ENCODE measurements at places on chromosomes 7 and 10.

DNA sequence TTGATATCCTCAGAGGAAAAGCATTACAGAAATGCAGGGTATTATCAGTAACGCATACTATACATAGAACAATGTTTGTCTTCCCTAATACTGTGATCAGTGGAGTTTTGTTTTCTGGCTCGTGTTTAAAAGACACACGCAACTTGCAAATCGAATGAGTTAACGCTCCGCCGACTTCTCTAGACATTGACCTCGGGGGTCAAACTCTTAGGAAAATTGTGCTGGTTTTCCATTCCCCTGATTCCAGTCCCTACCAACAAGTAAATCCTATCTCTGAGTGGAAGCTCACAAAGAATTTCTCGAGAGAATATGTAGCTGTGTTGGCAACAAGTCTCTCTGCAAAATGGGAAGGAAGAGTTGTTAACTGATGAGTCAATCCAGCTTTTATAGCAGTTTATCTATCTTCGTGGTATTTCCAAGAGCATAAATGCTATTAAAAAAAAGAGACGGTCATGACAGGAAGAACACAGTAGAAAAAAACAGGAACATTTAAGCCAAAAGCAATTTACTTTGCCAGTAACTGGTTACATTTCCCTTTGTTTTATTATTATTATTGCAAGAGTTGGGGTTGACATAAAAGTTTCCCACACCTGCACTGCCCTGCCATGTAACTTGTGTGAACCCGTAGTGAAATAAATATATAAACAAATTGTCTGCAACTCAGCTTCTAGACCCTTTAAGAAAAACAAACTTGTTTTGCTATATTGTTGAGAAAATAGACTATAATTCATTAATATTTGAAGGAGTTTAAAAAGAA is 144.4 kb downstream of the ARID5B start:
- no peak for DNase-seq

DNA sequence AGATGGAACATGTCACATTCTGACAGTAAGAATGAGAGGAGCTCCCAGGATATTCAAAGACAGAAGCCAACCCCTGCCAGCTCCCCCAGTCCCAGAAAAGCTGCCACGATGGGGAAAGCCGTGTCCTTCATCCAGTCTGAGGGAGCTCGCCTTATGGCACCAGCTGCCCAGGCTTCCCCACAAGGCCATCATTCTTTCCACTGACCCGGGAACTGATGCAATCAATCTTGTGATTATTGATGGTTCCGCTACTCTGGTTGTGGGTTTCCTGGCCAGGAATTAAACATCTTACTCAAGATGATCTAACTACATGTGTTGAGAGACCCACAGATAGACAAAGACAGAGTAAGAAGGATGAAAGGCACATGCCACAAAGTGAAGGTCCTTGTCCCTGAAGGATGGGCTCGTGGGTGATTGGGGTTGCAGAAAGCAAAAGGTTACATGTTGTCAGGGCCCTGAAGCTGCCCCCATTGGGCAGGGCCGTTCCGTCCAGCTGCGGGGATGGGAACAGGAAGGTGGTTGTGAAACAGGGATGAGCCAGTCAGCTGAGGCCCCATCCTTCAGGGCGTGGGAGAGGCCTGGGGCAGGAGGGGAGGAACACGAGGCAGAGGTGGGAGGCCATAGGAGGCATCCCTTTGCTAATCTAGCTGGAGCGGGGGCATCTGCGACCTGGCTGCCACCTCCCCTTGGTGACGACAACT is 127.6 kb downstream of the OAT start:
- no peak for DNase-seq

DNA sequence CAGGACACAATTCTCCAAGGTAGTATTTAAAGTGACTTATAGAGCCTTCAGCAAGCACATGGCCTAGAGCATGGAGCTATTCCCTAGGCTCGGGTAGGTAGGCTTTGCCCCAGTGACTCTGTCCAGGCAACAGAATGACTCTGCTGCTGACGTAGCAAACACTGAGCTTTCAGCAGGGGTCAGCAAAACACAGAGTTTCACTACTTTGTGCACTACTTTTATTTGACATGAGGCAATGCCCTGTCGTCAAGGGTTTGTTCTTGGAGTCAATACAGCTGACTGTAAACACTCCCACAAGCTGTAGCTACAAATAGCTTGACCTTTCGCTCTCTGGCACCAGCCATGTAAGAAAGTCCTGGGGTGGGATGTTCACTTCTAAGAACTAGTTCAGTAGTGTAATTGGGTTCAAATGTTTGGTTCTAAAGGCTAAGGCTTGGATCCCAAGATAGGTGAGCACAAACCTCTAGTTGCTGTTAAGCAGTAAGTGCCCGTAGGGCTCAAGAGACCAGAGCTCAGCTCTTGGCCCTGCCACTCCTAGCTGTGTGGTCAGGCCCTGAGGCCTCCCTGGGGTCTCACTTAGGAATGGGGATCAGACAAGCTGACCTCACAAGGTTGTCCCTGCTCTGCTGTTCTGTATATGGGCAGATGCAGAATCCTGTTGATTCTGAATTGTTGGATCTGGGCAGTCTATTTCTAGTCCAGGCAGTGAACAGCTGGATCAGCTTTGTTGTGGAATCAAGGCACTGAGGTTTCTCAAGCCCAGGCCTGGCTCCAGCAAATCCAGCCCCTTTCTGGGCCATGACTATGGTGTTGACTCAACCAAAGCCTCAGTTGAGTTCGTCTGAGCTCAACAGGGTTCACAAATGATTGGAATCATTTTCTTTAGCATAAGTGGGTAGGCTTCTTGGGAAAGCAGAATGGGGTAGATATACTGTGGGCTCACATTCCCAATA is 10.7 kb downstream of the NODAL start:
- no peak for DNase-seq

GRCh38 chr10:98619446-98619845 is 172.7 kb upstream of the HPS1 start:
- DNase-seq, result peak; percentile 17

DNA sequence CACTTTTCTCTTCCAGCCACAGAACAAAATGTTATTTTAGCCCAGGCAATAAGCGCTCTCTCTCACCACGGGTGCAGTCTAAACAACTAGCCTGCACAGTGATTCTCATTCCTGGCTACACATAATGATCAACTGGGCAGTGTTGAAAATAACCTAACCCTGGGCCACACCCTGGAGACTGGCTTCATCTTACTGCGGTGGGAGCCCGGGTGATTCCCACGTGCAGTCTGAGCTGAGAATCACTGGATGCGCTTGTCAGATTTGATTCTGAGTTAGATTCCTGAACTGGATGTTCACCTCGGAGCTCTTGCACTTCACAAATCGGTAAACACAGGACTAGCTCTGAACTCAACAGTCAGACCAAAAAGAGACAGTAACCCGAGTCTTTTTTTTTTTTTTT is 14.9 kb downstream of the ZC3HAV1 start:
- no peak for DNase-seq

GRCh38 chr7:131878777-131879176 is 322.3 kb upstream of the PODXL start:
- DNase-seq, result no peak

DNA sequence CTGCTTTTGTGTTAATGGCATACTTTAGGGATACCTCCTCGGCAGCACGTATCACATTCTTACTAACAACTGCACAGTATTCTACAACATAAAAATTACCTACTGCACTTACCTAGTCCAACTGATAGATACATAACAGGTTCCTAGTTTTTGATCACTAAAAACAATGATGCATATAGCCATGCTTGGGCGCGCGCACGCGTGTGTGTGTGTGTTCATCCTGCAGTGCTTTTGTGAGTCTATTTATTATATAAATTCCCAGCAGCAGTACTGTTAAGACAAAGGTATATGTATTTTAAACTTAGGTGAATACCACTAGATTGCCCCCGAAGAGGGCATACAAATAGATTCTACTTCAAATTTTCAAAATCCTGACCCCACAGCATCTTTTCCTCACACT is 181.4 kb downstream of the ELMO1 start:
- no peak for DNase-seq

GRCh38 chr10:81874875-81875466 is at the start of gene NRG3:
NRG3 (plus strand) TSS chr10:81875194.
- peak; percentile 41 for DNase-seq

DNA sequence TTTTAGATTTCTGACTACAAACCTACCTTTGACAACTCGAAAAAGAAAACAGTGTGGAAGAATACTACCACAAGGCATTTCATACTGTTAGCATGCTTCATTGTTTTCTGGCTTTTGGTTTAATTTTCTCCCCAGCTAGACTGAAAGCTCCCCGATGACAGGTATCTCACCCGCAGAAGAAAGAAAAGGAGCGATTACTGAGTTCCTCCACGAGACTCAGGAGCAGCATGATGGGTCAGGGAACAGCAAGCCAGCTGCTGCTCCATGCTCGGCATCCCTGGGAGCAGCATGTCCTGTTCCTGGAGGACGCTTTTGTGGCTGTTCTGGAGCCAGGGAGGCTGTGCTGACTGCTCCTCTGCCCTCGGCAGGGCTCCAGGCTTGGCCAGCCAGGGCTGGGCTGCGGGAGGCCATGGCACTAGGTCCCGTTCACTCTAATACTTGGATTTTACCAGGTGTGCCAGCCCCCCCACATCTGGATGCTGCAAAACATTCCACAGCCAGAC is 133.4 kb downstream of the PRKAG2 start:
- DNase-seq, result no peak

DNA sequence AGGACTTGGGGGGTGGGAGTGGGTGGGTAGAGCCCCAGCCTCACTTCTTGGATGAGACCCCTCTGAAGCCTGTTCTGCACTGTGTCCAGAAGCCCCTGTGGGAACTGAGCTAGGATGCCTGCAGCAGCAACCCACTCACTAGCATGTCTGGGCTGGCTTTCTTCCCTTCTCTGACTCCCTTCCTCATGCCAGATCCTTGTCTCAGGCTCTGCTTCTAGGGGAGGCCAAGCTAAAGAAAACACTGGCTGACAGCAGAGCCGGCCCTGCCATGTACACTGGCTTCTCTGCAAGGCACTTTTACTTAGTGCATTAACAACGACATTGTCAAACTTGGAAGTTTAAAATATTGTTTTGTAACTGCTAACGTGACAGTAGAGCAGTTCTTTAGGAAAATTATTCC is 50.2 kb downstream of the ARHGAP22 start:
- DNase-seq, result no peak

GRCh38 chr7:39407723-39408122 is 158.5 kb upstream of the YAE1 start:
- no peak for DNase-seq

GRCh38 chr10:83076443-83076842 is 1062.9 kb upstream of the GHITM start:
- no peak for DNase-seq

- no peak for DNase-seq
Measured at GRCh38 chr10:28250358-28250757, 52.5 kb downstream of the MPP7 start.

DNA sequence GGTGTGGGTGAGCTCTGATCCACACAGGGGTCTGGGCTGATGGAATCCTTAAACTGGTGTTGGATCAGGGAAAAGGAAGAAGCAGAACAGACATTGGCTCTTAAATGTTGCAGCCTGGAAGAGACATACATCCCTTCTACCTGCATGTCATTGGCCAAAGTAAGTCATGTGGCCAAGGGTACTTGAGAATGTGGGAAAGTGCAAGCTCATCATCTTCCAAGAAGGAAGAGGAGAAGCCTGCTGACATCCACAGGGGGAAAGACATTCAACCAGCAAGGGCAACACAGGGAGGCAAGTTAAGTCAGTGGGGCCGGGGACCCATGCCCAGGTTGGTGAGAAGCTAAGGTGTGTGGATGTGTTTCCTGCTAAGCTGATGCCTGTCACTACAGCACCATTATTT is 272.8 kb upstream of the MKI67 start:
- no peak for DNase-seq

DNA sequence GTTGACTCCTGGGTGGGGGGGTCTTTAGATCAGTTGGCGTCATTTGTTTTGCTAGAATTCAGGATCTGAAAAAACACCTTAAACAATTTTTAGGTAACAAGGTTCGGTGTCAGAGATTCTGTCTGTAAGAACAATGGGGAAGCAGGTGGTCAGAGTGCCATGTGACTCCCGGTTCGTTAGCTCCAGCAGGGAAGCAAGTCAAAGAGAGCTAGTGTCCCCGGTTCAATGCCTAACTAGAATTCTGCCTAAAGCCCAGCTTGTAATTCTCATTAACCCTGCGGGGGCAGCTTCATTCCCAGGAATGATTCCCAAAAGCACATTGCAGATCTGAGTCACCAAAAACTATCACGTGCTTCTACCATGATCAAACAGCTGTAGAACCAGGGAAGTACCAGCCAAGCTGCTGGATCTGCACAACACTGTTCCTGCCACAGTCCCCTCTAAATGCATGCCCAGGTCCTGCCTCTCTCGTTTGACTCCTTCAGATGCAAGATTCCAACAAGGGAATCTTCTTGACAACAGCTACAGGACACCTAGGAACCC is 664.3 kb upstream of the CELF2 start:
- DNase-seq, result no peak

GRCh38 chr7:67552738-67553137 is 556.1 kb downstream of the TYW1 start:
- no peak for DNase-seq

GRCh38 chr7:5766321-5766761 is 15.1 kb downstream of the RNF216 start:
- DNase-seq, result no peak

DNA sequence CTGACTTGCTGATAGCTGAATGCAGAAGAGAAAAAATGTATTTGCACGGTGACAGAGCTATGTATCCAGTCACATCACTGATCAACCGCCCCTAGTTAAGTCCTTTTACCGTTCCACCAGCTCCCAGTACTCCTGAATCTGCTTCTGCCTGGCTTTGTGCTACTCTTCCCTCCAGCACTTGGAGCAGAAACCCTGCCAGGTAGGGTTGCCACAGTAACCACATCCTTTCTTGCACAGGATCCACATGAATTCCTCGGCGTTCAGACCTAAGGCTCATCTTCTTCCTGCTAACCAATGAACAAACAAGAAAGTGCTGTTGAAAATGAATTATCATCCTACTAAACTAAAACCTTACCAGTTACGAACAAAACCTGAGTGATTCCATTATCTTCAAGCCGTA is 52.0 kb upstream of the KCTD7 start:
- DNase-seq, result no peak

DNA sequence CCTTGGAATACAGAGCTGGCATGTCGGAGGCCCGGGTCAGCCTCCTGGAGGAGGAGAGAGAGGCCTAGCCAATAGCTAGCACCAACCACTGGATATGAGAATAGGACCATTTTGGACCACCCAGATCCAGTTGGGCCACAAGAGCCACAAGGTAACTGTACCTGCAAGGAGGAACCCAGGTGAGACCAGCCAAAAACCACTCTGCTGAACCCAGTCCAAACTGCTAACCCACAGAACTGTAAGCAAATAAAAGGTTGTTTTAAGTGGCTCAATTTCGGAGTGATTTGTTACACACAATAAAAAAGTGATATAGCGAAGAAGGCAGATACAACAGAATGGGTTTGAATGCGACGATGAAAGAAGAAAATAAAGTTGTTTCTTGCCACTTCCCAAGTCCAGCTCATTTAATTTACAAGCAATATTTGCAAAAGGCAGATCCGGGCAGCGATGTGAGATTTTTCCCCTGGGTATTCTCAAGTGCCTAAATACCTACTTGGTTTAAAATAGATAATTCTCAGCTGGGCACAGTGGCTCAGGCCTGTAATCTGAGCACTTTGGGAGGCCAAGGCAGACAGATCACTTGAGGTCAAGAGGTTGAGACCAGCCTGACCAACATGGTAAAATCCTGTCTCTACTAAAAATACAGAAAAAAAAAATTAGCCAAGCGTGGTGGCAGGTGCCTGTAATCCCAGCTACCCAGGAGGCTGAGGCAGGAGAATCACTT is 23.1 kb downstream of the ZNF467 start:
- DNase-seq, result no peak

Measured in GM20000 (cell line).